ENCODE measurements at places on chromosomes 3 and 15. TPM values are rescaled to one million over a fixed set of nuclear protein-coding genes. Genes with fewer than 3 reads are reported as not detected.

- no peak for DNase-seq
These were observed 47.1 kb downstream of the HRH1 start for GRCh38 chr3:11201251-11202019.

- DNase-seq, result no peak
These were observed 39.6 kb upstream of the MAGEF1 start for GRCh38 chr3:184751204-184752040.

Gene CLDN11
- 52.1 TPM for total RNA-seq

DNA sequence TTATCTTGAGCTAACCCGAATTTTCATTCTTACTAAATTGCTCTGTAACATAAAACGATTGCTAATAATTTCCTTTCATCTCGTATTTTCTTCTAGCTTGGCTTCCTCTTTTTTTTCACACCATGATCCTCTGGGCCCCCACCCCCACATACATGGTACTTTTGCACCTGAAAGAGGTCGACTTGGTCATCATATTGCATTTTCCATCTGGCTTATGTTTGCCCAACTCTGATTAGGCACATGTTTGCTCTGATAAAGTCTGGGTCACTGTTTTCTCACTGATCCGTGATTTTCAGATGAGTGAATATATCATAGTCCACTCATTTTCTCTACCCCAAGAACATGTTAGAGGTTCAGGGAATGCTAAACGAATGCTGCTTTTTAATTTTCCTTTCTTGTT lies 49.5 kb downstream of the ARRDC4 start:
- no peak for DNase-seq

Gene GRK7
- total RNA-seq, result 0.12 TPM

Gene DUOXA2
- not detected for total RNA-seq

Gene FGD5
- 18.8 TPM for total RNA-seq

- DNase-seq, result no peak
These were observed 1.2 kb downstream of the OSBPL11 start for GRCh38 chr3:125594125-125594524.

Gene CCR4
- 0.46 TPM for total RNA-seq

DNA sequence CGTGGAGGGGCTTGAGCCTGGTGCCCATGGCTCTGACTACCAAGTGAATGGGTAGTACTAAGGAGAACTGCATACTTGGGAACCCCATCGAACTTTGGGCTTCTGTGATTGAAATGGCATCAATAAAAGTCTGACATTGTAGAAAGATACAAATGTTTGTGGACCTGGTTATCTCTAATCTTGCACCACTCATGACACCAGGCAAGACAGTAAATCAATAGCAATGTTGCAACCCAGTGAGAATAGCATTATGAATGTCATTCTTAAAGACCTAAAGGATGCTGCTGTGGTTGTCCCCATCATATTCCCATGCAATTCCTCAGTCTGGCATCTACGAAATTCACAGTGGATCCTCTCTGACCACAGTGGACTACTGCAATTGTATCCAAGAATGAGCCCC lies 233.6 kb upstream of the LYSMD4 start:
- DNase-seq, result no peak

DNA sequence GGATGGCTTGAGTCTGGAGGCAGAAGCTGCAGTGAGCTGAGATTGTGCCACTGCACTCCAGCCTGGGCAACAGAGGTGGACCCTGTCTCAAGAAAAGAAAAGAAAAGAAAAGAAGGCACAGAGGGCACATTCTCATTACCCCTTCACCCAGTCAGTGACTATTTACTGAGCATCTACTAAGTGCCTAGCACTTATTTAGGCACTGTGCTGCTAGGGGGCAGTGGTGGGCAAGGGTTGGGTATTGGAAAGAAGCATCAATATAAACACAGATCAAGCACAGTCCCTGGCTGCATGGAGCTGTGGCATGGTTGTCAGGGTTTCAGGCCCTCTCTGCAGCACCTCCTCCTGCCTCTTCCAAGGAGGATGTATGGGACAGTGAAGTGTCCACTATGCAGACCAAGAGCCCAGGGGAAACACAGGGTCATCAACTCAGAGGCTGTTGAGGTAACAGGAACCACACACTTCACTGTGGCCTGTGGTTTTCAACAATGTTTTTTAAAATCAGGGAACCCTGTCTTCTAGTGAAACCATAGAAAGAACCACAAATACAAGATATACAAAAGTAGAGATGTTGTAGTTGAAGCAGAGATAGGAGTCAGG lies 138.5 kb downstream of the RAB11A start:
- DNase-seq, result no peak

DNA sequence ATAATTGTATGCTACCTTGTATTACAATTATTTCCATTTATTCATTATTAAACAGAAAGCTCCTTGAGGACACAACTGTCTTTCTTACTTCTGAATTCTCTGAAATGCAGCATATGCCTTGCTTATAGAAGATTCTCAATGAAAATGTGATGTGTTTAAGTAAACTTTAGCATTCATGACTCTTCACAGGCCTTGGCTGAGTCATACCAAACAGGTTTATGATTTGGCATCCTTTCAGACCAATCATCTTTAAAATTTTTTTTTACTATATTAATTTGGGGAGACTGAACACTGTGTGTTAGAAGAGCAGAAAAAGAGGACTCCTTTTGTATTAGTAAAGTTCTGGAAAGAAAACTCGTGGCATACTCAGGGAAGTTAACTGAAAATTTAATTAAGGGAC lies 6.4 kb upstream of the GALK2 start:
- DNase-seq, result no peak

Gene C3orf52
- 2.3 TPM for total RNA-seq

GRCh38 chr3:12465836-12466225 lies 18.4 kb upstream of the TSEN2 start:
- DNase-seq, result no peak

DNA sequence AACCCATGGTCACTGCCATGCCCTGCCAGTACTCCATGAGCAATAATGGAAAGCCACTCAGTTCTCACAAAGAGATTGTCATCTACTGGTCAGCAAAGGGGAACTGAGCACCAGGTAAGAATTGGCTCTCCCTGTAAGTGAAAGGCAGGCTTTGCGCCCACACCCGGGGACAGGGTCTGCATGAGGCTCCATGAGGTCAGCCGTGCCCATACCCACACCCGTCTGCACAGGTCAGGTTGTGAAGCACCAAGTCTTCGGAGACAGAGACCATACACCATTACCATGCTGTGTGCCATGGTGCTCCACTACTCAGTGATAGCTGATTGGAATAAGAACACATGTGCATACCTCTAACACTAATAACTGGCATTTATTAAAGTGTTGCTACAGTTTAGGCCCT lies 322.9 kb downstream of the EPHB1 start:
- DNase-seq, result no peak

DNA sequence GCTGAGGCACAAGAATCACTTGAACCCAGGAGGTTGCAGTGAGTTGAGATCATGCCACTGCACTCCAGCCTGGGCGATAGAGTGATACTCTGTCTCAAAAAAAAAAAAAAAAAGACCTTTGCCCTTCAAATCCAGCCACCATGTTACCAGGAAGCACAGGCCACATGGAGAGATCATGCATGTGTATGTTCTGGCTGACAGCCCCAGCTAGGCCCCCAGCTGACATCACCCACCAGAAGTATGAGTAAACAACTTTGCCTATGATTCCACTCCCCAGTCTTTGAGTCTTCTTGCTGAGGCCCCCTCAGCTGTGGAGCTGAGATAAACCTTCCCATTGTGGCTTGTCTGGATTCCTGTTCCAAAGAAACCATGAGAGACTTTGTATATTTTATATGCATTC lies 3.3 kb upstream of the ARIH2 start:
- no peak for DNase-seq

Gene MEX3B
- total RNA-seq, result 0.74 TPM

- DNase-seq, result no peak
These were observed at the start of gene DNAH1 for GRCh38 chr3:52315977-52316764. Gene DNAH1 (plus strand): TSS chr3:52316319. CDS start chr3:52322443, 6,124 bp downstream.

DNA sequence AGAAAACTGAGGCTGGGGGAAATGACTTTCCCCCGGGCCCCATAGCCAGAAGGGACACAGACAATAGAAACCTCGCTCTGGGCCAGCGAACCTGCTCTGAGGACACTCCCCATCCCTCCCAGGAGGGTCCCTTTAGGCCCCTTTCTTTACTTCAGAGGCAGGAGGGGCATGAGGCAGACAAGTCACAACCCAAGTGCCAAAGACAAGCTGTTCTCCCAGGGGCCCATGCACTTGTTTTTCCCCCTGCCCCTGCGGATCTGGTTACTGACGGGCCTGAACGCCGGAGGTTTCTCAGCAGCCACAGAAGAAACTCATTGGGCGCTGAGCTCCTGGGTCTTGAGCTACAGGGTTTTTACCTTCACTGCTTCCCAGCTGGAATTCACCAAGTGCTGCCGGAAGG lies 9.8 kb downstream of the PGPEP1L start:
- DNase-seq, result no peak

GRCh38 chr3:134136604-134137003 lies 106.9 kb upstream of the SLCO2A1 start:
- no peak for DNase-seq

Gene SYNPR
- total RNA-seq, result not detected

Gene SRGAP3
- total RNA-seq, result 5.3 TPM

- no peak for DNase-seq
These were observed 80.1 kb downstream of the EOMES start for GRCh38 chr3:27641888-27642601.

DNA sequence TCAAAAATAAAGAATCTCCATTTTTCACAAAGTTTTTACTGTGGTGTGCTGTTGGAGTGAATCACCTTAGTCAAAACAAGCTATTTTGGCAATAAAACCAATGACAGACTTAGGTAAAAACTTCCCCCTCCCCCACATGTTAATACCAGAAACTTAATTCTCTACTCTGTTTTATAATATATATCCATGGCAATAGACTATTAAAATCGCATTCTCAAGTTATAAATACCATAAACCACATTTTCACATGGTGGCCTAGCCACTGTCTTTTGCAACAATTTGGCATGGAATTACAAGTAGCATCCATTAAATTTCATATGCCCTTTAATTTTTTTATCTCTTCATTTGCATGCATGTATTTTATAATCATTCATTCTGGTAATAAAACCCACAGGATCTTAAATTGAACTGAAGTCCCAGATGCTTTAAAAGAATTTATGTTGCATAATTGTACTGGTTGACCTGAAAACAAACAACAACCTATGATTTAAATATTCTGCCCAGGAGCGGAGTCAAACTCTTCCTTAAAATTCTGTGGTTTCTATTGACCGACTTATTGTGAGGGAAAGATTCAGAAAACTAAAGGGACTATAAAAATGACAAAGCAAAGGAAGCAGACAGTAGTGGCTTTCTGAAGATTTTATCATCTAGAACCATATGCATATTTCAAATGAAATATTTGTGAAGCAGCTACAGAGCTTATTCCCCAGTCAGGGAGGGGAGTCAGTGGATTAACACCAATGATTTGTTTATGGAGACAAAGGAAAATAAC lies 229.0 kb upstream of the TBL1XR1 start:
- DNase-seq, result no peak

DNA sequence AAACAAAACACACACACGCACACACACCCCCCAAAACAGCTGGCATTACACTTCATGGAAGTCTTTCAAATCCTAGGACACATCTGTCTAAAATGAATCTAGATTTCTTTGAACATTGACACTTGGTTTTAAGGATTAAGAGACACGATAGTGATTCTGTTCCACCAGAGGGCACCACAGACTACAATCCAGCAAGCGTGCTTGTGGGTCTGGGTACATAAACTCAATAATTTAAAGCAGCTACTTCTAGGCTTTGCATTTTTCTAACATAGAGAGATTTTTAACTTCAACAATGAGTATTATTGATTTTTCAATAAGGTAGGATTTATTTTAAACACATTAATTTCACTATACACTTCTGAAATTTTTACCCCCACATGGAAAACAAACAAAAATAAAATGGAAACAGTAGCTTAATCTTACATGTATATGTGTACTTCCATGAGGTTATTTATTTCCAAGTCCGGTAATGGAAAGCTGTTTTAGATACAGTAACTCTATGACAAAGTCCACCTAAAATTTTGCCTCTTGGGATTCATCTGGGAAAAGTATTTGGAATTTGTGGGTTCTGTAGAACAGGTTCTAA lies 564.0 kb upstream of the TGFBR2 start:
- DNase-seq, result peak; percentile 33
